Foreskin keratinocyte (primary cell): ENCODE measurements at places on chromosomes 5 and 9.

DNA sequence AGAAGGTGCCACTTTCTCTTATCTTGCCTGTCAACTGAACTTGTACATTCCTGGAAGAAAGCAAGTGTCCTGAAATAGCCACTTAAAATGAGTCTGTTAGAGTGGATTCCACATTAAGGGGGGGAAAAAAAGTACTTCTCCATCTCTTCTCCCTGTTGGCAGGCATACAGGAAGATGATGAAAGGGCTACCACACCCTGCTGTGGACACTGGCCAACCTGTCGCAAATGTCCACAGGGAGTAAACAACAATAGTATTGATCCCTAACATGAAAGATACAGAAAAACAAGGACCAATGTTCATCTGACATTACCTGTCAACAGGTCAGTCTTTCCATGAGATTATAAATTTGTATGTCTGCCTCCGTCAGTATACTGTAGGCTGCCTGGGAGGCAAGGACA is 265.1 kb upstream of the MAP3K1 start:
- no peak for DNase-seq

GRCh38 chr9:32426278-32426939 is 42.0 kb downstream of the ACO1 start:
- peak; percentile 17 for DNase-seq

DNA sequence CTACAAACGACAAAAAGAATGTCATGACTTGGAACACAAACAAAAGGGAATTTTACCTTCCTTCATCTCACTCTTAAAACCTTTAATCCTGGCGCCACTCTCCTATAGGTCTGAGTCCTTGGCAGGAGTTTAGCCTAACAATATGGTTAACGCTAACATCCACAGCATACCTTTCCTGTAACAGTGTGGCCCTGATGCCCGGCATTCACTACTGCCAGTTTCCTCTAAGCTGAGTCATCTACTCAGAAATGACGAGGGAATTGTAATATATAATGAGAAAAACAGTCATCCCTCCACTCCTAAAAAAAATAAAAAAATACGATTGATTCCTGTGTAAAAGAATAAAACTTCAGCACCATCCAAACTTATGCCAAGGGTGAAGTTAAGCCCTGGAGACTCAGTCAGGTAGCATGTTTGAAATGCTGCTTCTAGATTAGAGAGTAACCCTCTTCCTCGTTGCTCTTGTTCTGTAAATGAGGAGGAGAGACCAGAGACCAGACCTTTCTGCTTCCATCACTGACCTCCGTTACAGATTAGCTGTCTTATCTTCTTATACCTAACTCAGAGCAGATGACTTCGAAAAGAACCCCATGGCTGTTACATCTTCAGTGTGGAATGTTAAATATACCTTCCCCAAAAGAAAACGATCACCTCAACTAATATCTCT is 37.4 kb downstream of the CCDC125 start:
- DNase-seq = peak; percentile 32

DNA sequence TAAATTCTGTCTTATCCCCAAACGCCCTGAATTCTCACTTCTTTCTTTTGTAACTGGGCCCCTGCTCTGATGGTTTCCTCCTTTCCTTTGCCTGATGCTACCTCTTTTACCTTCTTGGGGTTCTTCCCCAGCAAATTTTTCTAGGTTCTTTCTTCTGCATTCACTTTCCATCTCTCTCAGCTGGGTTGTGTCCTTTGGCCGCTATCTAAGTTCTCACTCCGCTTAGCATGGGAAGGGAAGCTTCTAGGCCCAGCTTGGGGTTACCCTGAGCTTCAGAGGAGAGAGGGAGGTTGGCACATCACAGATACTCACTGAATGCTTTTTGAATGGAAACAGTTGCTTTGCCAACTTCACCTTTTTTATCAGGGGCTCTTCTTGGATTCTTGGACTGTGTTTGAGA is 17.0 kb downstream of the PALM2AKAP2 start:
- DNase-seq = no peak

GRCh38 chr5:88552426-88552825 is 283.8 kb upstream of the TMEM161B start:
- no peak for DNase-seq

DNA sequence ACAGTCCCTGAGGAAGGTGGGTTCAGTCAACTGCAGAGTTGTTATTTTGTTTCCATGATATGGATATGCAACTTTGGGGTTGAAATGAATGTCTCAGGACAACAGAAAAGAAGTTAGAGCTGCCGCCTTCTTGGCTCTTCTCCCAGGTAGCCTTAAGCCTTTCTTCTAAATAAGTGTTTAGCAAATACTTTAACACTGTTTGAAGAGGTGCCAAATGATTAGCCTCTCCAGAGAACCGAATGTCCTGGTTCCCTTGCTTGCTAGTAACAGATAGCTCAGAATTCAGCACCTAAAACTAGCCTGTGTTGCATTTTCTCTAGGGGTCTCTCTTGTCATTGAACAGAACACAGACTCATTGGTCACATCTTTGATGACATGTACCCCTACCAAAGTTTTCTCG is 127.7 kb upstream of the PIK3R1 start:
- no peak for DNase-seq

- DNase-seq = peak; percentile 31
Measured at GRCh38 chr5:5497152-5497788, 74.8 kb downstream of the ICE1 start.

DNA sequence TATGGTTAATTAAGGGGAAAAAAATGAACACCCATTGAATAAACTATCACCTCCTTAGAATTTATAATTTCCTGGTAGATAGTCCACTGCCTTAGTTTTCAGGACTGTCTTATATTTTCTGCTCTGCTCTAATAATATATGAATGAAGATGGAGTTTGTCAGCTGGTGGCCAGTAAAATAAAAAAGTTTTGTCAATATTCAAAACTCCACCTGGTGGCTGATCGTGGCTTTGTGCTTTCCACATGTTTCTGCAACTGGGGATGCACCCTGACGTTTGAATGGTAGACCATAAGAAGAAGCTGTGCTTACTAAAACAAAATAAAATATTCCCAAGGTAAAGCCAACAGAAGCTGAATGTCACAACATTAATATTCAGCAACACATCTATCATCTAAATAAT is 286.6 kb upstream of the IZUMO3 start:
- no peak for DNase-seq

DNA sequence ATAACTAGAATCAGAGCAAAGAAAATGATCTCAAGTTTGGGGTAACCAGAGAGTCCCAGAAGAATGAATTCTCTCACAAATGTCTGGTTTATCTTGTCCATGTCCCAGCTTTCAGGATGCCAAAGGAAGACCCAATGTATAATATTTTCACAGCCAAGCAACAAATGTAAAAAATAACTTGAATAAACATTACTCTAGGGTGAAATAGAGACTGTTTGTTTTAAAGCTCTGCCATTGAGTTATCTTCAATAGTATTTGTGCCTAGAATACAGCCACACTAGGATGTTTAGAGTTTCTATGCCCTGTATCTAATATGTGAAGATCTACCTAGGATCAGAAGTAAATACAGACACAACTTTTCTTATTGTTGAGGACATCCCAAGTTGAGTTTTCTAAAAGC is at the start of gene OR13C4:
Gene OR13C4, minus strand, starts transcription at position 101 of the 400 bp plus-strand sequence. Its CDS starts 0 bp downstream, at position 101.
- DNase-seq = no peak

DNA sequence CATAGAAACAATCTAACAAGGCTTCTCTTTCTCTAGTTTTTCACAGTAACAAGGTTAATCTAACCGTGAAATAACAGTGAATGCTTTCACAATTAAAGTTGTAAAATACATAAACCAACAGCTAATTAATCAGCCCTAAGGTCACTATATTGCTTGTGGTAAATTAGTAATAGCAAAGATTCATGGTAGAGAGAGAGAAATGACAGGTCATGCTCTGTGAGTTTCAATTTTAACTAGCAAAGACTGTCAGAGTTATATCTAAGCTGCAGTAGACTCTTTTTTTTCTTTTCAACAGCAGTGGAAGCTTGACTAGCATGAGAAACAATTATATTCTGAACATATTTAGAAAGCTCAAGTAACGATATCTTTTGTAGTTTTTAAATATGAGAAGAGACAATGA is 1068.0 kb downstream of the MAT2B start:
- no peak for DNase-seq

GRCh38 chr5:77492653-77493000 is 511 bp upstream of the WDR41 start:
- no peak for DNase-seq

DNA sequence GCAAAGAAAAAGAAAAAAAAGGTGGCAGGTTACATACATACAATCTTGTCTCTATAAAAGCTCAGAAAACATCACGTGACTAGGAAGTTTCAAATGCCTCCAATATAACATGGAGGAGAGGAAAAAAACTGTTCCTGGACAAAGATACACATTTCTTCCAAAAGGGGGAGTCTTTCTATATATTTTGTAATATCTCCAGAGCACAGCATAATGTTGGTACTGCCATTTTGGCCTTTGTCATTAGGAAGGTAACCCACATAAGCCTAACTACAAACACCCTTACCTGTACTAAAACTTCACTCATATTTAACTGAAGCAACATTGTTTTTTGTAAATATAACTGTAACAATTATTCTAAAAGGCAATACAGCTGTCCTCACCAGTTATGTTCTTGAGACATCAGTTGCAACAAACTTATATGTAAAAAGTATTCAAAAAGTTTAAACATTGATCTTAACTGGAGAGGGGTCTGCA is 1.2 kb upstream of the BTF3 start:
- DNase-seq = peak; percentile 77

- no peak for DNase-seq
Measured at GRCh38 chr9:98429613-98430012, 174.2 kb upstream of the TBC1D2 start.

DNA sequence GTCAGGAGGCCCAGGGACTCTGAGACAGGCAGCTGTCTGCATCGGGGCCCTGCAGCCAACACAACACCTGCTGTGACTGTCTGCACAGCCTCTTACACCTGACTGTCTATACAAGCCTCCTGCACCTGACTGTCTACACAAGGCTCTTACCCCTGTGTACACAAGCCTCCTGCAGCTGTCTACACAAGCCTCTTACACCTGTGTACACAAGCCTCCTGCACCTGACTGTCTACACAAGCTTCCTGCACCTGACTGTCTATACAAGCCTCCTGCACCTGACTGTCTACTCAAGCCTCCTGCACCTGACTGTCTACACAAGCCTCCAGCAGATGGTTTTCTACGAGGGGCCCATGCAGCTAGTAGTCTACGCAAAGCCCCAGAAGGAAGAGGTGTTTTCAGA is 18.6 kb downstream of the IRX2 start:
- no peak for DNase-seq

GRCh38 chr9:91055845-91056244 is 254.2 kb downstream of the SYK start:
- DNase-seq = no peak
